Choroid plexus epithelial cell (primary cell): ENCODE measurements at places on chromosomes 4 and X.

DNA sequence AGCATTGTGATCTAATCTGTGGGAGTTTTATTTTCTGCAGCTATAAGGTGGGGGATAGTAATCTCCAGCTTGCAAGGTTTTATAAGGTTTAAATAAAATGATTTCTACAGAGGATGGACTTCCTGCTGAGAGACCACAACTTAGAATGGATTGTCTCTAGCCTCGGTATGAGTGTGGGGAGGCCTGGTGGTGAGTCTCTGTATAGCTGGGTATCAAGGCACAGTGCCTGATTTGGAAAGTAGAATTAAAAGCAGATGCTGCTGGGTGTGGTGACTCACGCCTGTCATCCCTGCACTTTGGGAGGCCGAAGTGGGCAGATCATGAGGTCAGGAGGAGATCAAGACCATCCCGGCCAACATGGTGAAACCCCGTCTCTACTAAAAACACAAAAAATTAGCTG lies 162.0 kb upstream of the GATB start:
- DNase-seq = peak; percentile 3

DNA sequence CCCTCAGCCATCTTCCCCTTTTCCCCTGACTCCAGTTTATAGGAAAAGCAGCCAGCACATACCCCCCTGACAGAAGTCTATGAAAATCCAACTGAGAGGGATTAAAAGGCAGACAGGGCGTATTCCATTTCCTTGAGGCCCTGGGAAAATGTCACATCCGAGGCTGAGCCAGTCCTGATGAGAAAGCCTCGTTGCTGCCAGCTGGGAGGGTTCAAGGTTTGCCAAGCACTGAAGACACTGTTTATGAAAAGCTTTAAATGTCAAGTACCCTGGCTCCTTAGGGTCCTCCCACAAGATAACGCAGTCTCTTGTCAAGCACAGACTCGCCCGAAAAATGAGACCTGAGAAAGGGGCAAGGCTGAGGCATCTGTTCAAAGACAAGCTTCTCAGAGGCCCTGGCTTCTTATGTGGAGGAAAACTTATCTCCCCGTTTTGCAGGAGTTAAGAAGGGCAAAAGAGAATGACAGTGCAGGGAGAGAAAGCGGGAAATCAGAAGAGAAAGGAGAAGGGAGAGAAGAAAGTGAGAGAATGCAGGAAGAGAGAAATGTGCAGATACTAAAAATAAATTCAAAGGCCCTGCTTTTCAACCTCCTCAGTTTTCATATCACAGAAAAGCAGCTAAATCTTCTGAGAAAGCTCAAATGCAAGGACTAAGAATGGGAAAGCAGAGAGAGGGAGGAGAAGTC lies 44.7 kb downstream of the SCD5 start:
- no peak for DNase-seq

GRCh38 chr4:139416073-139416673 lies 37.7 kb upstream of the RAB33B start:
- peak; percentile 80 for DNase-seq

GRCh38 chr4:141021397-141022110 lies 111.7 kb downstream of the RNF150 start:
- DNase-seq = no peak

DNA sequence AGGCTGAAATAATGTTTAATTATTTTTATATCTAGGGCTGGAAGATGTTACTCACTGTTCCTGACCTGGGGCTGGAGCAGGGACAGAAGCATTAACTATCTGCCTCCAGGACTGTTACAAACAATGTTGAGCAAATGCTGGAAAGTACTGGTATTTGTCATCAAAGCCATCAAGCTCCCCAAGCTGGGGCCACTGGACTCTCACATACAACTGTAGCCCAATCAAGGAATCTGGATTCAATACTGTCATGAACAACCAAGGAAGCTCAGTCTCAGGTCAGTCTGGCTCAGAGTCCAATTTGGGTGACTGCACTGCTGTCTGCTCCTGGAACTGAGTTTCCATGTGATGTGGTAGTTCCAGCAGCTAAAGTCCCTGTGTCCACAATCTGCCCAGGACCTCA lies 50.4 kb downstream of the APOO start:
- DNase-seq = no peak

DNA sequence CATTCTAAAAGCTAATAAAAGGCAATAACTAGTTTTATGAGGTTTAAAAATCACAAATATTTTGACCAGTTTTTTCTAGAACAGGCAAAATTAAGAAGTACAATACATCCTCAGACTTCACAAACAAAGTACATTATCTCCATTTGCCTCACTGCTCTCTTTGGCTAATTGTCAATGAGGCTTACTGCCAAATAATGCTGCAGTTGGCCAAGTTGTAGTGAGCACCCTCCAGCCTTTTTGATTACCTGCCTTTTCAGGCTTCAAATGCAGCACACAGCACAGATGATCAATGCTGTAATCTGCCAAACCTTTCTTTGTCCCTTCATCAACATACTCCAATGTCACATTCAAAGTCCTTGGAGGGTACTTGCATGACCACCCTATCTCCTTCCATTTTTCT lies 605.2 kb downstream of the KLHL13 start:
- DNase-seq = no peak
